Activated CD4-positive, CD25-positive, alpha-beta regulatory T cell treated with anti-CD3 and anti-CD28 coated beads, Interleukin-2, amount 50 U/mL, for 24 hours (primary cell): ENCODE measurements at places on chromosomes 11 and 22.

GRCh38 chr11:128686745-128687177 is 7.1 kb upstream of the FLI1 start:
- peak; percentile 74 for ATAC-seq

DNA sequence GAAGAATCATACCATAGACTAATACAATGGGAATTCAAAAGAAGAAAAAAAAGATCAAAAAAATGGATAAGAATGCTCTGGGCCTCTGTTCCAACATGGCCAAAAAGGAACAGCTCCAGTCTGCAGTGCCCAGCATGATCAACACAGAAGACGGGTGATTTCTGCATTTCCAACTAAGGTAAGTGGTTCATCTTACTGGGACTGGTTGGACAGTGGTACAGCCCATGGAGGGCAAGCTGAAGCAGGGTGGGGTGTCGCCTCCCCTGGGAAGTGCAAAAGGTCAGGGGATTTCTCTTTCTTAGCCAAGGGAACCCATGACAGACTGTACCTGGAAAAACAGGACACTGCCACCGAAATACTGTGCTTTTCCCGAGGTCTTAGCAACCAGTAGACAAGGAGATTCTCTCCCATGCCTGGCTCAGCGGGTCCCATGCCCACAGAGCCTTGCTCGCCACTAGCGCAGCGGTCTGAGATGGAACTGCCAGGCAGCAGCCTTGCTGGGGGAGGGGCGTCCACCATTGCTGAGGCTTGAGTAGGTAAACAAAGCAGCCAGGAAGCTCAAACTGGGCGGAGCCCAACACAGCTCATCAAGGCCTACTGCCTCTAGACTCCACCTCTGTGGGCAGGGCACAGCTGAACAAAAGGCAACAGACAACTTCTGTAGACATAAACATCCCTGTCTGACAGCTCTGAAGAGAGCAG is 428.4 kb downstream of the MN1 start:
- ATAC-seq: no peak

GRCh38 chr11:13687271-13687670 is 18.8 kb downstream of the FAR1 start:
- ATAC-seq: no peak

DNA sequence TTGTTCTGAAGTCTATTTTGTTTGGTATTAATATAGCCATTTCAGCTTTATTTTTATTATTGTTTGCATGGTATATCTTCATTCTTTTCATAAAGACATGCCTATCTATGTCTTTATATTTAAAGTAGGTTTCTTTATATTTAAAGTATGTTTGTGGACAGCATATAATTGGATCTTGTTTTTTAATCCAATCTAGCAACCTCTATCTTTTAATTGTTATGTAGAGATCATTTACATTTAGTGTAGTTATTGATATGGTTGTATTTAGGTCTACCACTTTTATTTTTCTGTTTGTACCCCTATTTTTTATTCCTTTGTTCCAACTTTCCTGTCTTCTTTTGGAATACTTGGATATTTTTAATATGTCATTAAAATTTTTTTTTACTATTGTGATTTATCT is 13.8 kb downstream of the TPBGL start:
- ATAC-seq: no peak

DNA sequence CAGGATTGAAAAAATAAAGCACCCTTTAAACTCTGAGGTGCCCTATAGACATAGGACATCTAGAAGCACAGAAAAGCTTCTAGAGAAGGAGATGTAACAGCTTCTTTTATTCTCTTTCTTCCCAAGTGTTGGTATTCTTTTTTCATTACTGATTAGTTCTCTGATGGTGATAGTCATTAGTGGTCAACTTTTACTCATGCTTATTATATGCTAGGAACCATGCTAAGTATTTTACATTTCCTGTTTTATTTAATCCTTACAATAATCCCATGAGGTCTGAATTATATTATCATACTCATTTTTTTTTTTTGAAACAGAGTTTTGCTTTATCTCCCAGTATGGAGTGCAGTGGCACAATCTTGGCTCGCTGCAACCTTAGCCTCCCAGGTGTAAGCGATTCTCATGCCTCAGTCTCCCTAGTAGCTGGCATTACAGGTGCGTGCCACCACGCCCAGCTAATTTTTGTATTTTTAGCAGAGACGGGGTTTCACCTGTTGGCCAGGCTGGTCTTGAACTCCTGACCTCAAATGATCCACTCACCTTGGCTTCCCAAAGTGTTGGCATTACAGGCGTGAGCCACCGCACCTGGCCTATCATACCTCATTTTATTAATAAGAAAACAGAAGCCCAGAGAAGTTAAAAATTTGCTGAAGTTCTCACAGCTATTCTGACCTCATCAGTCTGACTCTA is 3.0 kb downstream of the C11orf52 start:
- no peak for ATAC-seq

GRCh38 chr11:60810569-60810968 is 25.4 kb downstream of the MS4A10 start:
- ATAC-seq: no peak

DNA sequence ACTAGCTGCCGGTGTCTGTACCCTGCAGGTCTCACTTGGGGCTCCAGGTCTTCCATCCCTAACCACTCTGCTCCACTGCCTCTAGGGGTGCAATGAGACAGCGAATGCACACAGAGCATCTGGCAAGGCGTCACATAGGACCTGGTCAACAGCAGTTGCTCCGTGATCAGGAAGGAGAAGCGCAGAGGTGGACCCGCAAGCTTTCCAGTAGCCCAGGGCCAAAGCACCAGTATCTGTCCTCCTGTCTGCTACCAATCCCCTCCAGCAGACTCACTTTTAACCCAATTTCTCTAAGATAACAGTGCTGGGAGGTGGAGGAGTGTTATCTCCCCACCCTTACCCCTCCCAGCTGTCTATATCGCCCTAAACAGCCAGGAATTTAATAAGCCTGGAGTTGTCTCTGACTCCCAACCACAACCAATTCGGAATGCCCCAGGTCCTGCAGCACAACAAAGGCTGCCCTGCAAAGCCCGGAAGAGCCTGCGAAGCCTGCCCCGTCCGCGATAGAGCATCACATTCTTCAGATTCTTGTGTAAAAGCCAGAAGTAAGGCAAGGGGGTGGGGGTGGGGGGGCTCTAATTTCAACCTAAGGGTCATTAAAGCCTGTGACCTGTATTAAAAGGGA is 19.3 kb downstream of the MYH9 start:
- ATAC-seq: no peak

DNA sequence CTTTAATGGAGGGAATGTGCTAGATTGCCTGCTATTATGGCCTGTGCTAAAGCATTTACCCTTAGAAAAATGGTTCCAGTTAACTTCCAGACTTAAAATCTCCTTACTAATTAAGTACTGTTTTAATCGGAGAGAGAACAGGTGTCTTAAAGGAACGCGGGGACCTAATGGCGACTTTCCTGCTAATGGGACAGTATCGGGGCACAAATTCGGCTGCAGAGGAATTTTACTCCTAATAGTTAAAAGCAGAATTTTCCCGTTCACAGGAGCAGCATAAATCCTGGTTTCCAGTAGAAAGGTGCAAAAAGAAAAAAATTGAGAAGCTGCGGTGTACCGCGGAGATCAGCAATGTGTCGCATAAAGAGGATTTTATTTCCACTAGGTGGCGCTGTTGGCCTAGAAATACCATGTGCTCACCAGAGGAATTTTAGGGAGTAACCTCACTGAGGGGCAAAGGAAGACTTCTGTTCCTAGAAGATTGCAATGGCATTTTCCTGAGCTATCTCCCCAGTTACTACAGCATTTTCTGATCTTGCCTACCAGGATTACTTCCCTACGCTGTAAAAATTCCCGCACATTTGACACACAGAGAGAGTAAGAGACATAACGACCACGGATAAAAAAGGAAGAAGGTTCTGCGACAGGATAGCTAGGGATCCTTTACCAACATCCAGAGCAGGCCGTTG is 44.5 kb downstream of the ZNF280B start:
- no peak for ATAC-seq

DNA sequence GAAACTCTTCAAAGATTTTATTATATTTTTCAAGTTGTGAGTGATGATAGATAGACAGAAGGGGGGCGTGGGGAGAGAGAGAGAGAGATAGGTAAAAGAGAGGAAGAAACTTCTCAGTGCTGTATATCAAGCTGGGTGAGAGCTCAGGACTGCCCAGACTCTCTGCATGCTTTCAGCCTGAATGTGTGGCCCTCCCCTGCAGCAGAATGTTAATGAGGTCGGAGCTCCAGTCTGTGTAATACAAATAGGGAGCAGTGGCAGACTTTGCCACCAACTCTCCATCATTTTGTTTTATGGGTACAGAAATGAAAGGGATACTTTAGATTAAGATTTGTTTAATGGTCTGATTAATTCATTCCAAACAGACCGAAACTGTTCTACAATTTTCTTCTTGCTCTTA is 752.8 kb downstream of the OPCML start:
- no peak for ATAC-seq

GRCh38 chr11:125075242-125075625 is 12.1 kb downstream of the SLC37A2 start:
- no peak for ATAC-seq

GRCh38 chr11:125365196-125365931 is 130.7 kb downstream of the FEZ1 start:
- ATAC-seq: no peak

DNA sequence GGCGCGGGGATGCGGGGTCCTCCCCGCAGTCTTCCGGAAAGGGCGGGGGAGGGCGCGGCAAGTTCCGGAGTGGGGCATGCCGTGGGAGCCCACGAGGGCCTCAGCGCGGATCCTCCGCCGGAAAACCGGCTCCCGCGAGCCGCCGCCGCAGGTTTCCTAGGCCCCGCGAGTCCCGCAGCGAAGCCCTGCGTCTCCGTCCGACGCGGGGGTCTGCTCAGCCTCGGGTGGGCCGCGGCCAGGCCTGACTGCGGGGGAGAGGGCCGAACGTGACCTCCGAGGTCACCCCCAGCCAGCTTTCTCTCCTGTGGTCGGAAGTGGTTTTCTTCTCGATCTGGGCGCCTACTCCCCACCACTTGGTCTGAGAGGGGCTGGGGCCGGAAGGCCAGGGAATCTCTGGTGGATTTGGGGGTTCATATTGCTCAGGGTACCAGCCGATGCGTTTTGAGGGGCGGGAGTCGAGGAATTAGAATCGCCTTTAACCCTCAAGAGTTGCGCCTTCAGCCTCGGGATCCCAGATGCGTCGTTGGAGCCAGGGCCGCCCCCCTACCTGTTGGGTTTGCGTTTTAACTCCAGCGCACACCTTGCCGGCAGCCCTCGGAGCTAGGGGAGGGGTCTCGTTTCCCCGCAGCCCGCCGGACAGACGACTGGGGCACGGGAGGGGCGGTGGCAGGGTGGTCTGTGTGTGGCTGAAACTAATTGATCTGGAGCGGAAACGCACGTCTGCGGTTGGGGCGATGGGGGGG is 3.6 kb upstream of the CCND1 start:
- no peak for ATAC-seq

GRCh38 chr11:13008061-13008435 is 1.1 kb upstream of the RASSF10 start:
- ATAC-seq: no peak

- ATAC-seq: peak; percentile 83
Measured at GRCh38 chr11:120303004-120303637, 22.0 kb upstream of the TLCD5 start.

DNA sequence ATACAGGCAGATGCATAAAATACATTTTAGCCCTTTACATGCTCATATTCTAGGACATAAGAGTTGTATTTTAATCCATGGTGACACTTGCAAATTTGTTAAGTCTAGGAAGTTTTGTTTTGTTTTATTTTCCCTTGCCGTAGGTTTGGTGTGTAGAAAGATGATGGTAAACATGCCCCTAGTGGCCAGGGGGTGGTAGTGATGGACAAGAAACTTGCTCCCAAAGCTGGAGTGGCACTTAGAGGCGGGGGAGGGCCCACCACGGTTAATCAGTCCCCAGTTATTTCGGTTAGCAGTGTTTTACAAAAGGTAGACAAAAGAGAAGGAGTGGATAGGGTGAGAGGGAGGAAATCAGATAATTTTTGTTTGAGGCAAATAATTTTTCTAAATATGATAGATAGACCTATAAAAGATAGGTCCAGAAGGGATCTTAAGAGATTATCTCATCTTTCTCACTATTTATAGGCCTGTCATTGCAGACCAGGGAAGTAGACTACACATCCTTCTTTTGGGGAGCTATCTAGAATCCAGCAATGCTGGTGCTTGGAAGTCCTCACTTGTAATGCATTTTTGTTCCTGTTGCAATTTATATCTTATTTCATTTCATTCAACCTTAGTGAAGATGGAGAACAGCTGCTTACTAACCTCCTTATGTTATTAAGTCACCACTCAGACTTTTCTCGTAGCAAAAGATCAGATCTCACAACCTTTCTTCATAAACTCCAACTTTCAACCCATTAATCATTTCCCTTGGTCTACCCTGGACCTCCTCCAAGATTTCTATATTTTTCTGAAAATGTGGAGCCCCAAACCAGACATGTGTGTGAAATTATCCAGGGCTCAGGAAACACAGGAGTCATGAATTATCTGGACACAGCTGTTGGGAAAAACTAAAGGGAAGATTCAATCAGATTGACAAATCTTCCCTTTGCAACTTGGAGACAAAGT is 5.9 kb upstream of the BDNF start:
- ATAC-seq: no peak

DNA sequence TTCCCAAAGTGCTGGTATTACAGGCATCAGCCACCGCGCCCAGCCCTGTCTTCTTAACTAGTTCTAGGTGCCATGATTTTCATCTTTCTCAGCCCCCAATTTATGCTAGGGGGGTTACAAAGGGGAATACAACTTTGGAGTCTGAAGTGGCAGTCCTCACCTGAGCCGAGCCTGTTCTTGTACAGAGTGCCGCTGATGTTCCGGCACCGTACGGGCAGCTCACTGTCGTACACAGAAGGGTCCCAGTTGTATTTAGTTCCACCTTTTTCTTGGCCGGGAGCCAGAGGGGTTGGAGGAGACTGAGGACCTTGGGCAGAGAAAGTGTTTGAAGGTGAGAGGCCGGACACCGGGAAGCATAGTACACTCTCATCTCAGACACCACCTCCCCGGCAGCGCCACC is 7.3 kb downstream of the DEAF1 start:
- no peak for ATAC-seq

- ATAC-seq: no peak
Measured at GRCh38 chr11:126862664-126863243, 137.8 kb downstream of the KIRREL3 start.

- no peak for ATAC-seq
Measured at GRCh38 chr11:72741429-72741833, 10.8 kb downstream of the ARAP1 start.

GRCh38 chr11:16086229-16086819 is 270.0 kb downstream of the SOX6 start:
- no peak for ATAC-seq

- no peak for ATAC-seq
Measured at GRCh38 chr22:41240377-41241132, at the start of gene CHADL. TSS of gene CHADL (minus strand) at chr22:41240931. CDS start at chr22:41240881, 50 bp downstream.

- no peak for ATAC-seq
Measured at GRCh38 chr22:20999350-21000206, 2.3 kb downstream of the THAP7 start.

DNA sequence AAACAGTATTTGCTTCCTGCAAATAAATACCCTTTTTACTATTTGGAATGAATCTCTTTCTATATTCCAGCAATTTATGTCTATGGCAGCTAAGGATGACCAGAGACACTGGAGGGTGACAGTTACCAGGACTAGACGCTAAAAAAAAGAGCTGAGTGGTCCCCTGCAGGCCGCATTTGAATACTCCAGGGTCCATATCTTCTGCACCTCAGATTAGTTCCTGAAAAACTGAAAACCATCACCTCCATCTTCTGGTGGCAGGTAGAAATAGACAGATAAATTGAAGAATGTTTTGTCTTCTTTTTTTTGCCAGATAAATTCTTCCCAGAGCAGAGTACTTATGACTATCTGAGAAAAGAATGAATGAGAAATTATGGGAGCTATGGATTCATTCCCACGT is 145.6 kb downstream of the CSNK2A3 start:
- ATAC-seq: no peak

- no peak for ATAC-seq
Measured at GRCh38 chr11:105104292-105104691, 35.3 kb downstream of the CARD18 start.

- no peak for ATAC-seq
Measured at GRCh38 chr11:3156661-3157311, 8.3 kb downstream of the OSBPL5 start.
